CD4-positive, alpha-beta T cell (primary cell): ENCODE measurements at places on chromosomes 3 and 15.

GRCh38 chr15:76330080-76330680 is 6.4 kb upstream of the ISL2 start:
- H3K27ac ChIP-seq, result no peak overlapping the region
- H3K4me3 ChIP-seq, result no peak overlapping the region
- H3K27me3 ChIP-seq, result peaks cover 36% of the 10 kb centered on the region
- no peaks in the 10 kb centered on the region for H3K36me3 ChIP-seq
- no peak for DNase-seq
- H3K4me1 ChIP-seq, result peaks cover 3% of the 10 kb centered on the region

DNA sequence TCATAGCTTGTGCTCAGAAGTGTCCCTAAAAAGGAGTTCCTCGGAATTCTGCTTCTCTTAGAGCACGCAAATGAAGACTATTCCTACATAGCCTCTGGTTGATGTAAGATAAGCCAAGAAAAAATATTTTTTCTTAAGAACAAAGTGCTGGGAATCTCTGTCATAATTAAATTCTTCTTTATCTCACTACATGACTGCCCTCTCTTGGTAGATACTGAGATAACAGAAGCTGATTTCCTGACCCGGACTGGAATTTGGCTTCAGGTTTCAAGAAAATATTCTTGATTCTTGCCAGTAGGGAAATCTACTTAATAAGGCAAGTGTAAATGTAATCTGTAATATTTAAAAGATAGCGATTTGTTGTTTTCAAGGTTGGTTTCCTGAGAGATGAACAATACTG is 31.3 kb upstream of the SETMAR start:
- H3K27me3 ChIP-seq, result no peaks in the 10 kb centered on the region
- no peak overlapping the region for H3K4me3 ChIP-seq
- no peaks in the 10 kb centered on the region for H3K36me3 ChIP-seq
- H3K27ac ChIP-seq, result no peak overlapping the region
- no peak for DNase-seq

DNA sequence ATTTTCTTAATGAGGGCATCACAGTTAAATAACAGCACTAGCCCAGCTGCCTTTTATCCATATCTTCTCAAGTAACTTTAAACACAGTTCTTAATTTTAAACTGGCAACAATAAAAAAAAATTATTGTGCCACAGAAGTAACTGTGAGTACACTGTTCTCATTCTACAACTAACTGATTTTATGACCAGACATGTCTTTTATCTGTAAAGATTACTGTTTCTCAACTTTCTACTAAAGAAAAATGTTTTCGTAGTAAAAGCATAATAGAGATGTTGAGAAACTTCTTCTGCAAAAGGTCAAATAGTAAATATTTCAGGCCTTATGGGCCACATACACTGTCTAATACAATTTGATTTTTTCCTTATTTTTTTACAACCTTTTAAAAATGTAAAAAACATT is 32.0 kb downstream of the PLOD2 start:
- H3K36me3 ChIP-seq, result no peaks in the 10 kb centered on the region
- no peak for DNase-seq
- H3K4me3 ChIP-seq, result no peak overlapping the region
- H3K27me3 ChIP-seq, result no peaks in the 10 kb centered on the region
- no peak overlapping the region for H3K27ac ChIP-seq
- no peaks in the 10 kb centered on the region for H3K4me1 ChIP-seq

DNA sequence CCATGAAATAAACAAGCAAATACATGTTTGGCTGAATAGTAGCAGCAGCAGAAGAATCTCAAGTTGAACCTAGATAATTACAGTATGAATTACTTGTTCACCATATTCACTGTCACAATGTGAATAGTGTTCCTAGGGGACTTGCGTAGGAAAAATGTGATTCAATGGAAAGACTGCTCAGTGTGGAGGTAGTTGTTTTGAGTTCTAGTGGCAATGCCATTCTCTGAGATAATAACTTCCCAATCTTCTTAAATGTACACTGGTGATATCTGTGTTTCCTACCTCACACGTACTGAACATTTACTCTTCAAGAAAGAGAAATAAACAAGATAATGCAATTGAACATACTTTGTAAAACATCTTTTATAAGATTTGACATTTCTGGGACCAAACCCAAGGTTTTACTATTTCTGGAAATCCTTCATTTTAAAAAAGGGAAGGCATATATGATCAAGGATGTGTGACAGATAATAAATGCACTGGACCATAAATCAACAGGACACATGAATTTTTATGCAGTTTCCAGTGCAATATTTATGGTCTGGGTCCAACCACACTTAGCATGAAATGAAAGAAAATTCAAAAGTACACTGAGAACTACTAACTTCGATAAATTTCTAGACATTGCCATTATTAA is 598.3 kb upstream of the ZNF385D start:
- no peak overlapping the region for H3K4me3 ChIP-seq
- DNase-seq, result no peak
- no peaks in the 10 kb centered on the region for H3K36me3 ChIP-seq
- no peaks in the 10 kb centered on the region for H3K4me1 ChIP-seq
- no peaks in the 10 kb centered on the region for H3K27me3 ChIP-seq

- no peak for DNase-seq
- peak overlapping the region; percentile 44 for H3K27ac ChIP-seq
- no peaks in the 10 kb centered on the region for H3K27me3 ChIP-seq
- no peaks in the 10 kb centered on the region for H3K36me3 ChIP-seq
- peak overlapping the region; percentile 53 for H3K4me3 ChIP-seq
- H3K4me1 ChIP-seq, result peaks cover 40% of the 10 kb centered on the region
These were observed 12.2 kb downstream of the XIRP1 start for GRCh38 chr3:39180183-39180545.

DNA sequence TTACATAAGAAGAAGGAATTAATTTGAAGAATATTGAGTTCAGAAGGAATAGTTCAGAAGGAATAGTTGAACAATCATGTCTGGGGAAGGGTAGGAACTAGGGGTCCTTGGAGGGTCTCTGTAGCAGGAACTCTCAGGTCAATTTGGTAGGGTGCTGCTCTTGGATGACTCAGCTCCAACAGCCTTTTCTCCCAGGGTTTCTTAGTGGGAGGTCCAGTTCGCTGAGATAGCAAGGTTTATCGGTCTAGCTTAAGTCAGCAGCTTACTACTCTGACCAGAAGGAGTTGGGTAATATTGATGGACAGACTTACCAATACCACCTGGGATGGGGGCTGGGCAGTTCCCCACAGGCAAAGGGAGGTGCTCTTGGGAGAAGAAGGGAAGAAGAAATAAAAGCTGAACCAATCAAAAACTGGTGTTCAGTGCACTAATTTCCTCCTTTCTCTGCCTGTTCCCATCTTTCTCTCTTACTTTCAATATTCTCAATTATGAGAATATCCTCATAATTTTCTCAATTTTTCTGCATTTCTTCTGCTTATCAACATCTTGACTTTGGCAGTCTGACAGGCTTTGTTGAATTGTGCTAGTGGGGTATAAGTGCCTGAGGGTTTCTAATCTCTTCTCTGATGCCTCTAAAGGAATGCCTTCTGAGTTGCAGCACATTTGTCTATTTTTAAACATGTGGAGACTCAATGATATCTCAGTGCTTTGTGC is 14.4 kb upstream of the MITF start:
- H3K4me3 ChIP-seq, result no peak overlapping the region
- no peaks in the 10 kb centered on the region for H3K4me1 ChIP-seq
- no peaks in the 10 kb centered on the region for H3K27me3 ChIP-seq
- no peak for DNase-seq
- H3K36me3 ChIP-seq, result no peaks in the 10 kb centered on the region

GRCh38 chr15:73161546-73161945 is 109.3 kb downstream of the NEO1 start:
- H3K4me1 ChIP-seq, result no peaks in the 10 kb centered on the region
- H3K27ac ChIP-seq, result no peak overlapping the region
- DNase-seq, result no peak
- no peaks in the 10 kb centered on the region for H3K36me3 ChIP-seq
- no peak overlapping the region for H3K4me3 ChIP-seq
